ENCODE measurements at places on chromosomes 16 and 17. TPM values are rescaled to one million over a fixed set of nuclear protein-coding genes. Genes with fewer than 3 reads are reported as not detected.

GRCh38 chr17:35617505-35617904 lies 30.4 kb downstream of the AP2B1 start:
- no peak for DNase-seq
- no peak overlapping the region for H3K27ac ChIP-seq
- H3K4me1 ChIP-seq: no peaks in the 10 kb centered on the region
- H3K27me3 ChIP-seq: no peaks in the 10 kb centered on the region
- no peak overlapping the region for H3K4me3 ChIP-seq

- H3K4me1 ChIP-seq: no peaks in the 10 kb centered on the region
- H3K36me3 ChIP-seq: no peaks in the 10 kb centered on the region
- H3K4me3 ChIP-seq: no peak overlapping the region
- no peak for DNase-seq
These were observed 3.9 kb upstream of the LUC7L3 start for GRCh38 chr17:50715471-50715870.

GRCh38 chr17:81119223-81120148 lies 45.8 kb upstream of the PVALEF start:
- H3K4me1 ChIP-seq: no peaks in the 10 kb centered on the region
- no peaks in the 10 kb centered on the region for H3K27me3 ChIP-seq
- peak; percentile 79 for DNase-seq

SP6 gene
- 0.78 TPM for total RNA-seq

DNA sequence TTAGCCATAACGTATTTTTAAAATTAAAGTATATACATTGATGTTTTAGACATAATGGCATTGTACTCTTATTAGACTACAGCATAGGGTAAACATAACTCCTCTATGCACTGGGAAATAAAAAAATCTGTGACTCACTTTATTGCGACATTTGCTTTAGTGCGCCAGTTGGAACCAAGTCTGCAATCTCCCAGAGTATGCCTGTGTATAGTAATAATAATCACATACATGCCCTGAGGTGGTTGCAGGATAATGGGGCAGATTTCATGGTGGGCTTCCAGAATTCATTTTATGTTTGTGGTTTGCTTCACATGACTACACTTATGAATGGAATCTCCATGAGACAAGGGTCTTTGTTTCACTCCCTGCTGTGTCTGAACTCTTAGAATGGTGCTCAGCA lies 66.9 kb upstream of the N4BP1 start:
- no peak overlapping the region for H3K4me3 ChIP-seq
- no peaks in the 10 kb centered on the region for H3K4me1 ChIP-seq
- no peak overlapping the region for H3K27ac ChIP-seq
- DNase-seq: no peak
- no peaks in the 10 kb centered on the region for H3K27me3 ChIP-seq

WNK4 gene
- total RNA-seq: 0.19 TPM
